Activated CD4-positive, alpha-beta T cell treated with anti-CD3 and anti-CD28 coated beads for 36 hours (primary cell): ENCODE measurements at places on chromosomes 1 and 21. TPM values are rescaled to one million over a fixed set of nuclear protein-coding genes. Genes with fewer than 3 reads are reported as not detected.

TMPRSS2 gene
- total RNA-seq: not detected

TTLL7 gene
- total RNA-seq: 2.6 TPM

NAV1 gene
- 2.6 TPM for total RNA-seq

RASSF5 gene
- total RNA-seq: 239 TPM

BARHL2 gene
- not detected for total RNA-seq

CD1D gene
- total RNA-seq: not detected

PPP1R8 gene
- 49.6 TPM for total RNA-seq

OR2T33 gene
- total RNA-seq: not detected

CLCA2 gene
- not detected for total RNA-seq

LAMC1 gene
- 0.25 TPM for total RNA-seq

GPR37L1 gene
- not detected for total RNA-seq

GRCh38 chr1:233614173-233614742 lies 352 bp downstream of the KCNK1 start:
- no peak overlapping the region for H3K27ac ChIP-seq
- H3K27me3 ChIP-seq: peaks cover 60% of the 10 kb centered on the region
- H3K4me1 ChIP-seq: peaks cover 10% of the 10 kb centered on the region

DNA sequence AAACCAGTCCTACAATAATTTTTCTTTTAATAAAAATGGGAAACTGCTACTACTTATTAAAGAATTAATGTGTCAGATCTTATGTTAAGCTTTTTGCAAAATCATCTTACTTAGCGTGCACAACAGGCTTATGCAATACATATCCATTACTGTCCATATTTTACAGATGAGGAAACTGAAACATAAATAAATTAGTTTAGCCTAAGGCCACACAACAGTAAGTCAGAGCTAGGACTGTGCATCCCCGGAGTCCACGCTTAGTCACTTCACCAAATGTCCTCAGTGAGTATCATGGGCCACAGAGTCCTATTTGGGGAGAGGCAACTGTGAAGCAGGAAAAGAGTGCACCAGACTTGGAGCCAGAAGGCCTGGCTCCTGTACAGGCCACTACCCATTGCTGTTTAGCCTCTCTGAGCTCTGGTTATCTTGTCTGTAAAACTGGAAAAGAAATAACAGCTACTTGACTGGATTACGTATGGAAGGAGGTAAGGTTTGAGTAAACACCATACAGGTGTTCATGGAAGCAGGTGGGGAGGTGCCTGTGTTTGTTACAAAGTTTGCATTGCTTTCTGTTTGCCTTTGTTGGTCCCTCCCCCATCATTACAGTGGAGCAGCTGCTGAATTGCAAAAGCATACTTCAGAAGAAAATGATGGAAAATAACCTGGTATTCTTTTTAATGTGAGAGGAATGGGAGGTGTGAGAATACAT lies 192.8 kb downstream of the FCRL5 start:
- no peaks in the 10 kb centered on the region for H3K36me3 ChIP-seq
- no peaks in the 10 kb centered on the region for H3K27me3 ChIP-seq
- H3K4me1 ChIP-seq: no peaks in the 10 kb centered on the region
- H3K4me3 ChIP-seq: no peak overlapping the region
- DNase-seq: no peak

DNA sequence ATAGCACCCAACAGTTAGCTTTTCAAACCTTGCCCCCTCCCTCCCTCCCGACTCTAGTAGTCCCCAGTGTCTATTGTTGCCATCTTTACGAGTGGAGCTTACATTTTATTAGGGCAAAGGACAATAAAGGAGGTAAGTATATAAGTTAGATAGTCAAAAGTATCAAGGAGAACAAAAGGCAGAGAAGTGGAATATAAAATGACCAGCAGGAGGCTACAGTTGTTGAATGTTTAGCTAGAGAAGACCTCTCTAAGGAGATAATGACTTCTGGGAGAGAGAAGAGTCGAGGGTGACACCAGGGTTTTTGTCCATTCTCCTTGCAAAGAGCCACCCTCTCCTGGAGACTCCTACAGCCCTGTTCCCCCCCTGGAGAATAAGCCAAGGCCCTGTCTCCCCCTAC lies 48.7 kb downstream of the SYT6 start:
- no peak overlapping the region for H3K27ac ChIP-seq
- DNase-seq: no peak
- H3K27me3 ChIP-seq: peaks cover 5% of the 10 kb centered on the region
- H3K36me3 ChIP-seq: no peaks in the 10 kb centered on the region
- H3K4me1 ChIP-seq: no peaks in the 10 kb centered on the region

DNA sequence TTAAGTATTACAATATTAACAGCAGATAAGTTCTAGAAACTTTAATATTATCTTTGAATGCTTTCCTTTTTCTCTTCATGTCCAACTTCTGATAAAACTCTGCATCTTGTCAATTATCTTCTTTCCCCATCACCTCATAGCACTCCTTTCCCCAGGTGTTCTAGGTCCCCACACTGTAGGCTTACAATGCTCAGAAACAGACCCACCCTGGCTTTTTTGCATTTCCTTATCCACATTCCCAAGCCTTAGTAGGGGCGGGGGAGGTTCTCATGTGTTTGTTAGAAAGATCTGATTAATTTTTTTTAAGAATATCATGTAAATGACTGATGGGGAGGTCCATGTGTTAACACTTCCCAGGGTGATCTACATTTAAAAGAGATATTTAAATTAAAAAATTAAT lies 63.9 kb downstream of the PLPPR4 start:
- no peaks in the 10 kb centered on the region for H3K4me1 ChIP-seq
- H3K36me3 ChIP-seq: no peaks in the 10 kb centered on the region
- no peak for DNase-seq
- H3K27ac ChIP-seq: no peak overlapping the region
- H3K27me3 ChIP-seq: peaks cover 5% of the 10 kb centered on the region

DNA sequence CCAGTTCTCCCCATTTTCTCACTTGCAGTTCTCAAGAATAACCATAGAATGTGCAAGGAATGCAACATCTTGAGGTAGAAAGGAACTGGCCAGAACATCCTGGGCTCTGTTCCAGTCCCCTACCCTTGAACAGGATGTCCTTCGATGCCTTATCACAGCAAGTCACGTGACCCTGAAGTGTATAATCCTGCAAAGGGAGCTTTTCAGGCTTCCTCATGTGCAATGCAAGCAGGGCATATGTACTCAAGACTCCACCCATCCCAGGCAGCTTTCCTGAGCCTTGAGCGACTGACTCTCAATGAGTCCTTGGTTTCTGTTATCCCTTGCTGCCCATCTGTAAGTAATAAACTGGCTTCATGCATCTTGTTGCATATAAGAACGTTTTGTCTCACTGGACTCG lies 311.0 kb downstream of the MRPL39 start:
- no peaks in the 10 kb centered on the region for H3K36me3 ChIP-seq
- H3K4me3 ChIP-seq: no peak overlapping the region
- DNase-seq: no peak
- H3K4me1 ChIP-seq: peaks cover 5% of the 10 kb centered on the region
- H3K27me3 ChIP-seq: peaks cover 8% of the 10 kb centered on the region

GRCh38 chr1:234398849-234399381 lies 25.7 kb downstream of the COA6 start:
- peaks cover 55% of the 10 kb centered on the region for H3K4me1 ChIP-seq
- H3K27ac ChIP-seq: peak overlapping the region; percentile 87
- no peaks in the 10 kb centered on the region for H3K27me3 ChIP-seq
- DNase-seq: no peak

- peaks cover 17% of the 10 kb centered on the region for H3K4me1 ChIP-seq
- no peaks in the 10 kb centered on the region for H3K27me3 ChIP-seq
- no peak overlapping the region for H3K27ac ChIP-seq
- no peak for DNase-seq
Measured at GRCh38 chr1:218299416-218299815, 14.3 kb downstream of the RRP15 start.

DNA sequence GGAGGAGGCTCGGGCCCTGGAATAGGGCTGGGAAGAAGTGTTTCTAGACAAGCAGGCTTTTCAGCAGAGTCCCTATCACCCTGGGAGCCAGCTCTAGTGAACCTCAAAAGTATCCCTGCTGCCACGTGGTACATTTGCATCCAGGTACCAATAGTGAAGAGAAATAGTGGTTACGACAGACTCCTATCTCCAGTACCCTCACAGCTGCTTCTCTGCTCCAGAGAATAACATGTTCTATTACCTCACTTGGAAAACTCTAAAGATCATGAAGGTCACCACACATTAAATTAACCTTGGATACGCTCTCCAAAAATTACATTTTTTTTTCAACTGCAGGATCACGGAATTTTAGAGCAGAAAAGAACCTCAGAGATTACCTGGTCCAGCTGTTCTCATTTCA lies 230.4 kb upstream of the PLD5 start:
- H3K4me1 ChIP-seq: no peaks in the 10 kb centered on the region
- H3K4me3 ChIP-seq: no peak overlapping the region
- no peaks in the 10 kb centered on the region for H3K27me3 ChIP-seq

GRCh38 chr1:169833179-169833901 lies 38.6 kb upstream of the METTL18 start:
- DNase-seq: no peak
- H3K27me3 ChIP-seq: no peaks in the 10 kb centered on the region
- H3K36me3 ChIP-seq: peaks cover 43% of the 10 kb centered on the region
- H3K4me1 ChIP-seq: no peaks in the 10 kb centered on the region

GRCh38 chr1:232084584-232085223 lies 458.1 kb downstream of the DISC1 start:
- H3K27me3 ChIP-seq: no peaks in the 10 kb centered on the region
- H3K4me1 ChIP-seq: no peaks in the 10 kb centered on the region
- DNase-seq: no peak
- no peak overlapping the region for H3K27ac ChIP-seq

- H3K27ac ChIP-seq: no peak overlapping the region
- H3K4me1 ChIP-seq: no peaks in the 10 kb centered on the region
- no peak overlapping the region for H3K4me3 ChIP-seq
- H3K36me3 ChIP-seq: no peaks in the 10 kb centered on the region
- DNase-seq: no peak
Measured at GRCh38 chr1:163196449-163196787, 6.3 kb downstream of the RGS5 start.

- peaks cover 2% of the 10 kb centered on the region for H3K27me3 ChIP-seq
- no peaks in the 10 kb centered on the region for H3K4me1 ChIP-seq
- H3K27ac ChIP-seq: no peak overlapping the region
- no peak overlapping the region for H3K4me3 ChIP-seq
- DNase-seq: no peak
Measured at GRCh38 chr1:37078866-37079265, 44.6 kb upstream of the GRIK3 start.

DNA sequence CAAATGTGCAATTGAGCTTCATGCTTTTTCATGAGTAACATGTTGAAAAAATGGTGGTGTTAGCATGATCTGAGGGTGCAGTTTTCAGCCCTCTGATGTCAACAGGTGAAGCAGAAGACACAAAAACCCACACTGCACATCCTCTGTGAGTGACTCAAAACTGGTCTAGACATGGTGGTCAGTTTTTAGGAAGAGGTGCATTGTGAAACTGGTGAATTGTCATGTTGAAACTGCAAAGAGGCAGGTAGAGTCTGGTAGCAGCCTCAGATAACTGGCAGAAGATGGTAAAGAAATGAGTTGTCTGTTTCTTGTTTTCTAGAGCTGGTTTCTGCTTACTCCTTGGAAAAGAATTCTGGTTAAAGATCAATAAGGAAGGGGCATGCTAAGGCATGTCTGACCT lies 97.3 kb upstream of the HMCN1 start:
- H3K36me3 ChIP-seq: peaks cover 8% of the 10 kb centered on the region
- peak; percentile 63 for DNase-seq
- H3K27me3 ChIP-seq: no peaks in the 10 kb centered on the region
- no peak overlapping the region for H3K4me3 ChIP-seq
- H3K27ac ChIP-seq: peak overlapping the region; percentile 69
- H3K4me1 ChIP-seq: peaks cover 14% of the 10 kb centered on the region

- peaks cover 30% of the 10 kb centered on the region for H3K4me1 ChIP-seq
- peaks cover 17% of the 10 kb centered on the region for H3K36me3 ChIP-seq
- DNase-seq: no peak
- no peak overlapping the region for H3K4me3 ChIP-seq
- H3K27ac ChIP-seq: no peak overlapping the region
Measured at GRCh38 chr21:34520764-34521508, 8.9 kb upstream of the KCNE1 start.

DNA sequence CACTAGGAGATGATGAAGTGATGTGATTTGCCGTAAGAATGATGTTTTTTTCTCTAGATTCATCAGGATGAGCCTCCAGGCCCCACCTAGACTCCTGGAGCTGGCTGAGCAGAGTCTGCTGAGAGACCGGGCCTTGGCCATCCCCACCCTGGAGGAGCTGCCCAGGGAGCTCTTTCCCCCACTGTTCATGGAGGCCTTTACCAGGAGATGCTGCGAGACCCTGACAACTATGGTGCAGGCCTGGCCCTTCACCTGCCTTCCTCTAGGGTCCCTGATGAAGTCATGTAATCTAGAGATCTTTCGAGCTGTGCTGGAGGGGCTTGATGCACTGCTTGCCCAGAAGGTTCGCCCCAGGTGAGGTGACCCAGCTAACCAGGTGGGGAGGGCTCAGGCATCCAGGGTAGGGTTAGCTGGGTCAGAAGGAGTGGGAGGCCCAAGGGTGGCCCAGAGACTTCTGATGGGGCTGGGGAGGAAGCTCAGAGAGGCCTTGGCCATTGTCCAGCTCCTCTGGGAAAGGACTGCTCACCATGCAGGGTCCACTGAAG lies 1.3 kb downstream of the PRAMEF12 start:
- H3K36me3 ChIP-seq: no peaks in the 10 kb centered on the region
- H3K4me3 ChIP-seq: no peak overlapping the region
- H3K27me3 ChIP-seq: peaks cover 19% of the 10 kb centered on the region
- no peaks in the 10 kb centered on the region for H3K4me1 ChIP-seq
- H3K27ac ChIP-seq: no peak overlapping the region
- no peak for DNase-seq

GRCh38 chr1:29675481-29676263 lies 439.4 kb downstream of the PTPRU start:
- H3K27ac ChIP-seq: no peak overlapping the region
- no peaks in the 10 kb centered on the region for H3K27me3 ChIP-seq
- no peak overlapping the region for H3K4me3 ChIP-seq
- H3K36me3 ChIP-seq: no peaks in the 10 kb centered on the region
- H3K4me1 ChIP-seq: no peaks in the 10 kb centered on the region

GRCh38 chr1:171911506-171911905 lies 70.2 kb downstream of the DNM3 start:
- H3K27ac ChIP-seq: no peak overlapping the region
- no peak overlapping the region for H3K4me3 ChIP-seq
- H3K36me3 ChIP-seq: no peaks in the 10 kb centered on the region

DNA sequence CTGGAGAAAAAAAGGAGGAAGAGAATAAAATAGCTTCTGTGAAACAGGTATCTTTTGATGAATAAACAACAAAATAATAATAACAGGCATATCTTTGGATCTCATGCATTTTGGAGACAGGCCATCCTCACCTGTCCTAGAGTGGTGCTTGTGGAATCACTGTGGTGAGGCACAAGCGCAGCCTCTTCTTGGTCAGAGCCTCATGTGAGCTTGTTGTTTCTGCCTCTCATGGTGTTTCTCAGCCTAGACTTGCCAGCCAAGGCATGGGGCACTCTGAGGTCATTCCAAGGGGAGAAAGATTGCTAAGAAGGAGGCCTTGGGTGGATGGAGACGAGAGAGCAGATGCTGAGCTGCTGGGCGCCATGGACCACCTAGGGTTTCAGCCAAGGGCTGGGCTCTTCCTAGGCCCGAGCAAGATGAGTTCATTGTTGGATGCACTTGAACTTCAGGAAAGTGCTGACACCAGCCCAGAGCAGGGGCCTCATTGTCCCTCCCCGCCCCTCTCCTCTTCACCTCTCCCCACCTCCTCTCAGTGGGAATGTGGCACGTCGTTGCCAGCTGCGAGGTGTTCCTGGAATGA lies 49.5 kb downstream of the ATP5PO start:
- no peaks in the 10 kb centered on the region for H3K27me3 ChIP-seq
- H3K27ac ChIP-seq: no peak overlapping the region
- H3K36me3 ChIP-seq: no peaks in the 10 kb centered on the region
- no peak overlapping the region for H3K4me3 ChIP-seq
- no peak for DNase-seq

- DNase-seq: peak; percentile 41
- peaks cover 3% of the 10 kb centered on the region for H3K36me3 ChIP-seq
- peaks cover 94% of the 10 kb centered on the region for H3K4me1 ChIP-seq
Measured at GRCh38 chr1:234844479-234845031, 234.6 kb upstream of the IRF2BP2 start.
